ENCODE measurements at places on chromosomes 4 and X. TPM values are rescaled to one million over a fixed set of nuclear protein-coding genes. Genes with fewer than 3 reads are reported as not detected.

Gene ASB9
- 0.46 TPM for total RNA-seq

Gene MAGEA2B
- not detected for total RNA-seq

Gene TCEAL6
- not detected for total RNA-seq

Gene PNMA5
- total RNA-seq: not detected

Gene NUDT10
- 0.35 TPM for total RNA-seq

Gene HHIP
- 0.30 TPM for total RNA-seq

Gene EVC
- 8.7 TPM for total RNA-seq

Gene CLDN34
- total RNA-seq: not detected

DNA sequence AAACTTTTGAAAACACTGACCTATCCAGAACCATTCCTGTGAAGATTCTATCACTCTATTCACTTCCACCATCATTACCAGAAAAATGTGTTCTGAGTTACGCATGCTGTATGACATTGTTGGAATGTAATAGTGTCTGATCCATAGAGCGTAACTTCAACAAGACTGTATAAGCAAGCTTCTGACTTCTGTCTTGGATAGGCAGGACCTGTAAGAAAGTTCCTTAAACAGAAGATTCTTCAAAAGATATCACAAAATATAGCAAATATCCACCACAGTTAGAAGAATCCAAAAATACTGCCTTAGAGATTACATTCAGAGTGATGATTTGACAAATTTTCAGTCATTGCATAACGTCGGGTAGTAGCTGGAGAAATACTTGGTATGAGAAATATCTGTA, 14.0 kb upstream of the SPOCK3 start:
- DNase-seq: no peak

- no peak for DNase-seq
Observed at GRCh38 chr4:138341739-138342415, 99.7 kb upstream of the SLC7A11 start.

DNA sequence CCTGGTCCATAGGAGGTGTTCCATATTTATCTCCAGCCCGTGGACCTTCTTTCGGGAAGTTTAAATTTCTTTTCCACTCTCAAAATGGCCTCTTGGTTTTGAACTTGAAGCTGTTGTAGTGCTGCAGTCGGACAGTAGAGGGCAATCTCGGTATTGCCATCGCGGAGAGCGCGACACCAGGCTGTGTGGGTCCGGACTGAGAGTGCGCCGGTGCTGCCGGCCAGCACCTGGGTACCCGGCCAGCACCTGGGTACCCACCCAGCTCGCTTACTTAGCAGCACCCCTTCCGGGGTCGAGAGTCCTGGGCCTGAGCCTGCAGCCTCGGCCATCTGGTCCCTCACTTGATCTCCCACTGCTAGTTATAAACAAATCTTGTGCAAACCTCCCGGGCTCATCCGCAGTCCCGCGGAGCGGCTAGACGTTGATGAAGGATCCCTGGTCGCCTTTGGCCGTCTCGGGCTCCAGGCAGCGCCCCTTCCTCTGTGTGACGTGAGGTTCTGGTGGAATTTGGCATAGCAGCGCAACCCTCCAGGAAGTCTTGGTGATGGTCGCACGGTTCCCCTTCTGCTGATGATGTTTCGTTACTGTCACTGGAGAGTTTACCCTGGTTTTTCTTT, 18.0 kb downstream of the FAM9A start:
- DNase-seq: no peak

GRCh38 chr4:81740487-81740886, 268.8 kb upstream of the RASGEF1B start:
- DNase-seq: no peak

- DNase-seq: no peak
Observed at GRCh38 chrX:121064579-121064978, 17.2 kb downstream of the GLUD2 start.

DNA sequence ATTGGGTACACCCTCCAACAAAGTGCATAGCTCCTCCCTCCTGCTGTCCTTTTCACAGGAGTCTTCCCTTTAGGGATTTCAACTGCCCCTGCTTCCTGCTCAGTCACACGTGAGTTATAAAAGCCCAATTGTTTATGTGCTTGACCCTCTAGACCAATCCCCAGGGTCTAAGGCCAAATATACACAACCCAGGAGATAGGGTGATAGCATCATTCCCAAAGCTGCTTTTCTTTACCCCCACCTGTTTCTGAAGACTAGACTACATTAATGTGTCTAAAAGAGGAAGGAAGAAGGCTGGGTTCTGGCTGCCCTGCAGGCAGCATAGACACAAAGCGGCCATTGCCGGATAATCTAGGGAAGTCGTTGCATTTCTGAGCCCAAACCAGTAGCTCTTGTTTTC, 526.7 kb upstream of the FRG1 start:
- no peak for DNase-seq

DNA sequence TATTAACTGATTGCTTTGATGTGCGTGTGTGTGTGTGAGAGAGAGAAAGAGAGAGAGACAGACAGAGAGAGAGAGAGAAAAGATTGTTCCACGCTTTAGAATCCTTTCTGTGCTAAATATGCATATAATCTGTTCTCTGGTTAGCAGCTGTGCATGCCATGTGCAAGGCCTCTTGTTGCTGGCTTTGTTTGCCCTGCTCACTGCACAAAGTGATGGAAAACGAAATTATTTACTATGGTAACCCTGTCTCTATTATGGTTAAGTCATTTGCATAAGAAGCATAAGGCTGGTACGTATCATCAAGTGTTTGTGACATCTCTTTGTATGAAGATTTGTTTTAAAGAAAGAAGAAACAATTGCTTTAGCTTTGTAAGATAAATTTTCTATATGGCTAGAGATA, 190.2 kb upstream of the POF1B start:
- no peak for DNase-seq

GRCh38 chr4:109182696-109183095, 119.8 kb downstream of the COL25A1 start:
- no peak for DNase-seq

GRCh38 chr4:149709640-149710039, 106.0 kb downstream of the IQCM start:
- DNase-seq: no peak

- no peak for DNase-seq
Observed at GRCh38 chrX:68676335-68676734, 28.9 kb downstream of the STARD8 start.

DNA sequence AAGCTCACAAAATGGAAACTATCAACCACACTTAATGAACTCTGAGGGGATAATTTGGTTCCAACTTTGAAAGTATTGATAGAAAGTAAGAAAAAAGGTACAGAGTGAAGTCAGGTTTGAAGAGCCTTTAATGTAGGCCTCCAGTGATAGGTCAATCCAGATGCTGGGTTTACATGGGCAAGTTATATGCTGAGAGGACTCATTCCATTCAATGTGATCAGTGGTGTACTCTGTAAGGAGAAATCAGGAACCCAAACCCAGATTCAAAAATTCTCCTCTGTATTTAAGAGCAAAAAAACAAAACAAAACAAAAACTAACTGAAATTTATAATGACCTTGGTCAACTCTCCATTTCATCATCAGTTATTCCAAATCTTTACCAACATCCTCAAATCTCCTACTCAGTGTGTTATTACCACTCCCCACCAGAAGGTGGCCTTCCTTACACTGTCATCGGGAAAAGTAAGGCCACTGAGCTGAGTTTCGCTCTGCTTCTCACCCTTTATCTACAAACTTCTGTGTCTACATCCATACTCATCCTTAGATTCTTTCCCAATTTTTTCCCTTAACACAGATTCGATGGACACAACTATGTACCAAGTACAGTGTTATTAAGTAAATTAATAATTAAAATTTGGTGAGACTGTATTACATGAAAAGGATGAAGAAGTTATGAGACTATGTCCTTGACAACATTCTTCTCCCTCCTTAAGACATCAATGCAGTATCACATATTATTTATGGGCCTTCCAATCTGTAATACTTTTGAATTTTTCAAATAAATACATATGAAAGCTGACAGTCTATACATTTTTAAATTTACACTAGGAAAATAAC, 88.3 kb downstream of the ZAR1 start:
- no peak for DNase-seq

DNA sequence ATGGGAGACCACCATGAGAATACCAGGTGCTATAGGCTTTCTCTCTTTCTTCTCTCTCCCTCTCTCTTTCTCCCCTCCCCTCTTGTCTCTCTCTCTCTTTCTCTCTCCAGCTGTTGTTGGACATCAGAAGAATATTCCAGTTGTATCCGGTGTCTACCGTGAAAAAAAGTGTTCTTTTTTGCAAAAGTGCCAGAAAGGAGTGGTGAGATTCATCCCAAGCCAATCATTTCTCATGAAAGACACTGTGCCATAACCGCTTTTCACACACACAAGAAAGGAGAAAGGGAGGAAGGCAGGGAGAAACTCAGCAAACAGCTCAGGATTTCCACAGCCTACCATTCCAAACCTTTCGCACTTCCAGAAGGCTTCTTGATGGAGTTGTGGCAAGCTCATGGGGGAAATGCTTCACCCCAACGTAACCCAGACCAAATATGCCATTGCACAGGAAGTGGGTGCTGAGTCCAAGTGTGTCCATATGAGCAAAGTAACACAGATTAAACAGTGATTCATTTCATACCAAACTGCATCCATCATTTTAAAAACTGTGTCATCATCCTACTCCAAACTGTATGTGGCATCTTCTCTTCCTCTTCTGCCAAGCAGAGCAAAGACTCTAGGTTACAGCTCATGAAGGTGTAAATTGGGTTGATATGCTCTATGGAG, 224.0 kb downstream of the APBB2 start:
- no peak for DNase-seq

GRCh38 chr4:173242466-173243250, 74.0 kb downstream of the GALNT7 start:
- no peak for DNase-seq

GRCh38 chrX:10395179-10395578, 225.2 kb downstream of the MID1 start:
- DNase-seq: no peak

DNA sequence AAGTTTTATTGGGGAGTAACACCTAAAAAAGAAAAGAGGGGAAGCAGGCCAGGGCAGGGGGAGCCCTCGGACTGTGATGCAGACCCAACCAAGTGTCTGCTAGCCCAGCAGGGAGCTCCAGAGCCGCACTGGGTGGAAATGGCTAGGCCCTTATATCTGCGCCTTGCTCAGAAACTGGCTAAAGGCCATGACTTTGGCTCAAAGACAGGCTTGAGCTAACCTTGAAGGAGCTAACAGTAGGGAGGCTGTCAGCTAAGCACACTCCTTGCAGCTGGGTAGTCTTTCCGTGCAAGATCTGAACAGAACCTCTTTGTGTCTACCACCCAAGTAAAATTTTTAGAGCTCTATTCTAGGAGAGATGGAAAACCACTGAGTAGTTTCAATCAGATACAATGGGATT, 43.0 kb downstream of the SEPSECS start:
- no peak for DNase-seq

DNA sequence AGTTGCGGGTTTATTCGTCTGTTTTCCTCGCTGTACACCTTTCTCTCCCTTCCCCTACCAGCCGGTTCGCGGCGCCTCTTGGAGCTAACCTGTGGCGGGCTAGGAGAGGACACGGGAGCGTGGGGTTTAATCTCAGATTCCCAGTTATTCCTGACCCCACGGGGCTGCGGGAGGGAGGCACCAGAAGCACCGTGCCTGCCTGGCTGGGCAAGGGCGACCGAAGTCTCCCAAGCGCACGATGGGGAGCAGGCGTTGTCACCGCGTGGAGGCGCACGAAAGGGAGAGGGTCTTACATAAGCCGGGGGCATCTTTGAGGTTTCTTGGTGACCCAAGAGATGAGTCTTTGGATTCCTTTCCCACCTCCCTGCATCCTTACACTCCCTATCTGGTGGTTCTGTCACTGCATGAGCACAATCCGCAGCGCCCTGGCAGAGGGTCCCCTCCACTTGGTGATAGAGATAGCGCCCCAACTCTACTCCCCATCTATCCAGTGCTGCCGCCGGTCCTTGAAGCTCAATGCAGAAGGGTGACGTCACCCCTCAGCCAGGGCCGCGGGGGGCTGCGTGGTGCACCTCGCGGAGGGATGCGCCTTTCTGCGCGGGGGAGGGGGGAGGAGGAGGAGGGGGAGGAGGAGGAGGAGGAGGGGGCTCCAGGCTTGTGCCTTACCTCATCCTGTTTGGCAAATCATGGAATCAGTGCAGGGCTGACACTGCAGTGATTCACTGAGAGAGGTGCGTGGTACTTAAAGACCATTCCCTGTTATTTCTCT, 793 bp downstream of the TSPAN7 start:
- no peak for DNase-seq

DNA sequence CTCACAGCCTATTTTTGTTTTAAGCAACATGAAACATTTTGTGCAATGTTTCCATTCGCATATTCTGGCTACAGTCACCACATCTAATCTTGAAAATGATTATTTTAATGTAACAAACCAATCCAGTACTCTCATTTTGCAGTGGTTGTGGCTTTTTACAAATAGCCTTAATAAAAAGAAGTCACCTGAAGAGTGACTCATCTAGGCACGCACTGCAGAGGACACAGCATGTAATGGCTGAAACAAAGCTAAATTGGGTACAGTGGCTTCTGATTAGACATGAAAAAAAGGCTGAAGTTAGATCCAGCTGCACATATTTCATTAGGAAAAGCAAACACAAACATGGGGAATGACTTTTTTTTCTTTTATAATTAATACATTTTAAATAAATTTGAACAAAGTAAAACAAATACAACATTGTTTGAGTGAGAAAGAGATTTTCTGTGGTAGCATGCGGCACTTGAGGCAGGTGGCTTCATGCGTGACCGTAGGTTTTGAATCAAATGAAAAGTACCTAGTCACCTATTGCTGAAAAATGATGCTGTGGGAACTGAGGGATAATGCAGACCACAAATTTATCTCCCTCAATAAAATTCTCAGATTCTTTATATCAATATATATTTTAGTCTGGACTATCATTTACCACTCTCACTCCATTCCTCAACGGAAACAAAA, 240.8 kb upstream of the DDX53 start:
- DNase-seq: no peak

- no peak for DNase-seq
Observed at GRCh38 chr4:71962622-71963264, 69.1 kb upstream of the NPFFR2 start.

DNA sequence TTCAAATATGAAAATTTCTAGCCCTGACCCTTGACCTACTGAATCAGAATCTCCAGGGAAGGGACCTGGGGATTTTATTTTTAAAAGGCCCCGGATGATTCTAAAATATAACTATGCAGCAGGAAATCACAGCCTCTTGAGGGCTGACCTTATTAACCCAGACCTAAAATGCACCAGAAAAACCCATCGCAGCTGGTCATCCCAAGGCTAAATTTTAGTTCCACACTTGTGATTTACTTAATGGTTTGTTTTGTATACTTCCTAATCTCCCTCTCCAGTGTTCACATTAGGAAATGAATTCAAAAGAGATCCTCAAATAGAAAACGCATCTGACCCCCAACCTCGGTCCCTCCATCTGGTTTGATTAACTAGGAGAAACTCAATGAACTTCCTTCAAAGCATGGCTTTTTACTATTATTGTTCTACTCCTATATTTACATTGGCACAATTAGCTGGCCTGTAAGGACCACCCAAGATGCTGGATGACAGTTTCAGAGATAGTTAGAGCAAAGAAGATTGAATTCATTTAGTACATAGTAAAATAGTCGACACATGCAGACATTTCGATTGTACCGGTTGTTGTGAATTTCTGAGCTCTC, 147.8 kb upstream of the MED14 start:
- DNase-seq: no peak
